EL (cell line): ENCODE measurements at places on chromosomes 2 and 18.

GRCh38 chr2:111167076-111167862, 46.6 kb downstream of the BCL2L11 start:
- no peak for DNase-seq

- DNase-seq: no peak
Measured at GRCh38 chr2:164562666-164563065, 58.6 kb downstream of the GRB14 start.

DNA sequence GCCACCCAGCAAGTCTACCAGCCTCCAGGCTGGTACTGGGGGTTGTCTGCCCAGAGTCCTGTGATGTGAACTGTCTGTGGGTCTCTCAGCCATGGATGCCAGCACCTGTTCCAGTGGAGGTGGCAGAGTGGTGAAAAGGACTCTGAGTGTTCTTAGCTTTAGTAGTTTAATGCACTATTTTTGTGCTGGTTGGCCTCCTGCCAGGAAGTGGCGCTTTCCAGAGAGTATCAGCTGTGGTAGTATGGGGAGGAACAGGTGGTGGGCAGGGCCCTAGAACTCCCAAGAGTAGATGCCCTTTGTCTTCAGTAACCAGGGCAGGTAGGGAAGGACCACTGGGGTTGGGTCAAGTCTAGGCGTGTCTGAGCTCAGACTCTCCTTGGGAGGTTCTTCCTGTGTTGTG, 356.7 kb downstream of the STK39 start:
- no peak for DNase-seq

GRCh38 chr2:20473128-20473527, 26.3 kb downstream of the RHOB start:
- no peak for DNase-seq

- DNase-seq: no peak
Measured at GRCh38 chr18:79787865-79788733, 9.6 kb upstream of the KCNG2 start.

- DNase-seq: no peak
Measured at GRCh38 chr2:205656941-205657340, 25.4 kb upstream of the NRP2 start.

GRCh38 chr2:237304763-237305514, 109.0 kb downstream of the COL6A3 start:
- peak; percentile 95 for DNase-seq

- DNase-seq: no peak
Measured at GRCh38 chr2:117760916-117761315, 53.6 kb upstream of the DDX18 start.

- peak; percentile 56 for DNase-seq
Measured at GRCh38 chr2:183162362-183162761, 38.1 kb downstream of the NUP35 start.

- peak; percentile 43 for DNase-seq
Measured at GRCh38 chr2:144452989-144453336, 67.0 kb downstream of the ZEB2 start.

- no peak for DNase-seq
Measured at GRCh38 chr2:437756-438393, 150.0 kb upstream of the ALKAL2 start.

GRCh38 chr2:158810731-158811460, 15.8 kb downstream of the DAPL1 start:
- DNase-seq: no peak
